ENCODE measurements at places on chromosomes 16 and 17. TPM values are rescaled to one million over a fixed set of nuclear protein-coding genes. Genes with fewer than 3 reads are reported as not detected.

Gene COPZ2
- 9.7 TPM for total RNA-seq

Gene SOCS3
- 33.2 TPM for total RNA-seq

Gene DYNLL2
- 22.4 TPM for total RNA-seq

Gene TBC1D26
- not detected for total RNA-seq

Gene GJD3
- total RNA-seq: not detected

Gene KRTAP9-8
- total RNA-seq: 46.6 TPM

Gene NLE1
- total RNA-seq: 24.7 TPM

Gene MT1F
- 12.7 TPM for total RNA-seq

Gene KRTAP4-2
- total RNA-seq: 86.3 TPM

Gene CHST4
- not detected for total RNA-seq

Gene CCL14
- 18.2 TPM for total RNA-seq

Gene ALOX12
- total RNA-seq: 34.4 TPM

Gene ACSM2A
- not detected for total RNA-seq

Gene PRAC2
- total RNA-seq: not detected

Gene CCL5
- total RNA-seq: not detected

Gene CACNG4
- total RNA-seq: 0.51 TPM
